ENCODE measurements at places on chromosomes 7 and 10. TPM values are rescaled to one million over a fixed set of nuclear protein-coding genes. Genes with fewer than 3 reads are reported as not detected.
A peak's percentile ranks its signal among the peaks of the same experiment; 100 is the strongest.

DNA sequence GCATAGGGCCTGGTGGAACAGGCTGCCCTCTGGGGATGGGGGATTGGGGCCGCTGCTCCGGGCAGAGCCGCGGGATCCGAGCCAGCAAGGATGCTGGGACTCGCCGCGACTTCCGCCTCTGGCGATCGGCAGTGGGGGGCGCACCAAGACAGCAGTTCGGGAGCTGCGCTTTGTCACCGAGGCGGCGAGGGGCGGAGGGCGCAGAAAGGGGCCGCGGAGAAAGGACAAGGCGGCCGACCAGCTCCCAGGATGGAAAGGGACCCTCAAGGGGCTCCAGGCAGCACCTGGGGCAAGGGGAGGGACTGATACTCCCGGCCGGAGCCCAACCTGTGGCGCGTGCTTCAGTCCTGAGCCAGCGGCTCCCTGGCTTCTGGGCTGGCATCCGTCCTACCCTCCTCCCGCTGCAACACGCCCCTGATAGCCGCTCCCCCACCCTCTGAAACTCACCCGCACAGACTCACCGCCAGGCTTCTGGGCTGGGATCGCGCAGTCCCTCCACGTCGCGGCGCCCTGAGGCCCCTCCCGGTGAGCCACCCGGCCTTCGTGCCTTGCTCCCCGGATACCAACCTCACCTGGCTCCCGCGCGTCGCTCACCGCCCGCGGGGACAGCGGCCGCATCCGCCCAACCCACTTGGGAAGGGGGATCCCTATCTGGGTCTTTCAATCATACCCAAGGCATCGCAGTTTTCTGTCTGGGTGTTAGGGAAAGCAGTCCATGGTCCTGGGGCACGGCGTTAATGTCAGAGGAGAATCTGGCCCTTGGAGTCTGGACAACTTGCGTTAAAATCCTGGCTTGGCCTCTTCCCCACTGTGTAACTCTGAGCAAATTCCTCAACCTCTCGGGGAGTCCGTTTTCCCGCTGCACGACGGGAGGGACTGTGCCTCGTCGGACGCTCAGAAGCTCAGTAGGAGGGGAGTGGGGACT lies 7.0 kb upstream of the EVX1 start:
- H3K4me1 ChIP-seq, result peaks cover 13% of the 10 kb centered on the region
- no peak for DNase-seq
- no peak overlapping the region for H3K27ac ChIP-seq
- peaks cover 69% of the 10 kb centered on the region for H3K27me3 ChIP-seq

GRCh38 chr7:88322151-88322550 lies 15.5 kb upstream of the STEAP4 start:
- peaks cover 8% of the 10 kb centered on the region for H3K27me3 ChIP-seq
- no peaks in the 10 kb centered on the region for H3K36me3 ChIP-seq
- no peak for DNase-seq
- no peaks in the 10 kb centered on the region for H3K4me1 ChIP-seq
- H3K27ac ChIP-seq, result no peak overlapping the region

DNA sequence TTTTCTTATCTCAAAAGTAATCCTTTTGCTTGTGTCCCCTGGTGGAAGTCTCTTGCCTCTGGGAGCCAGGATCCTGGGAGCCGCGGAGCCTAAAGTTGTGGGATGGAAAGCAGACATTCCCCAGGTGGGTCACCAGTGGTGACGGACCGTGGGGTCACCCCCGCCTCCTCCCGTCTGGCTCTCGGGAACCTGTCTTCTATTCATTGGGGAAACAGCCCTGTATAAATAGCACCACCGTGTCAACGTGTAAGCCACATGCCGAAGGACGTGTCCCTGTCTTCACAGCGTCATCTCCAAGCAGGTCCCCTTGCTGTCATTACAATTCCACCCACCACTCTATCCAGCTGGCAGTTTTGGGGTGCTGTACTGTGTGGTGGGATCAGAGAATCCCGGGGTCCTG lies 87.5 kb downstream of the ELFN1 start:
- H3K4me3 ChIP-seq, result no peak overlapping the region
- DNase-seq, result peak; percentile 81
- H3K36me3 ChIP-seq, result no peaks in the 10 kb centered on the region
- H3K4me1 ChIP-seq, result no peaks in the 10 kb centered on the region
- no peak overlapping the region for H3K27ac ChIP-seq

GRCh38 chr7:50119815-50120637 lies 27.0 kb upstream of the ZPBP start:
- no peaks in the 10 kb centered on the region for H3K36me3 ChIP-seq
- H3K4me3 ChIP-seq, result no peak overlapping the region
- H3K27me3 ChIP-seq, result peaks cover 5% of the 10 kb centered on the region
- DNase-seq, result no peak

- H3K4me1 ChIP-seq, result peaks cover 38% of the 10 kb centered on the region
- DNase-seq, result peak; percentile 85
- H3K27me3 ChIP-seq, result peaks cover 55% of the 10 kb centered on the region
- no peak overlapping the region for H3K4me3 ChIP-seq
- no peak overlapping the region for H3K27ac ChIP-seq
Observed at GRCh38 chr7:155809947-155810769, 2.1 kb downstream of the SHH start.

GRCh38 chr10:52004342-52004949 lies 305.1 kb upstream of the CSTF2T start:
- H3K4me3 ChIP-seq, result no peak overlapping the region
- no peaks in the 10 kb centered on the region for H3K27me3 ChIP-seq
- H3K4me1 ChIP-seq, result peaks cover 10% of the 10 kb centered on the region
- no peak overlapping the region for H3K27ac ChIP-seq
- H3K36me3 ChIP-seq, result peaks cover 8% of the 10 kb centered on the region

- H3K27ac ChIP-seq, result no peak overlapping the region
- no peak overlapping the region for H3K4me3 ChIP-seq
- no peaks in the 10 kb centered on the region for H3K27me3 ChIP-seq
- DNase-seq, result peak; percentile 88
- peaks cover 4% of the 10 kb centered on the region for H3K4me1 ChIP-seq
Observed at GRCh38 chr7:4816419-4817080, 41.1 kb downstream of the AP5Z1 start.

GRCh38 chr7:29953726-29954347 lies 35.8 kb downstream of the SCRN1 start:
- no peak overlapping the region for H3K4me3 ChIP-seq
- H3K27ac ChIP-seq, result peak overlapping the region; percentile 79
- H3K36me3 ChIP-seq, result peaks cover 27% of the 10 kb centered on the region
- peaks cover 9% of the 10 kb centered on the region for H3K4me1 ChIP-seq

GRCh38 chr10:10346390-10347150 lies 671.1 kb upstream of the CELF2 start:
- DNase-seq, result no peak
- no peak overlapping the region for H3K4me3 ChIP-seq
- H3K27me3 ChIP-seq, result no peaks in the 10 kb centered on the region
- H3K4me1 ChIP-seq, result peaks cover 5% of the 10 kb centered on the region
- H3K36me3 ChIP-seq, result no peaks in the 10 kb centered on the region

GRCh38 chr7:141866974-141867373 lies 25.7 kb upstream of the PRSS37 start:
- no peak overlapping the region for H3K4me3 ChIP-seq
- no peak for DNase-seq
- H3K36me3 ChIP-seq, result no peaks in the 10 kb centered on the region
- H3K27ac ChIP-seq, result no peak overlapping the region
- H3K4me1 ChIP-seq, result no peaks in the 10 kb centered on the region

DNA sequence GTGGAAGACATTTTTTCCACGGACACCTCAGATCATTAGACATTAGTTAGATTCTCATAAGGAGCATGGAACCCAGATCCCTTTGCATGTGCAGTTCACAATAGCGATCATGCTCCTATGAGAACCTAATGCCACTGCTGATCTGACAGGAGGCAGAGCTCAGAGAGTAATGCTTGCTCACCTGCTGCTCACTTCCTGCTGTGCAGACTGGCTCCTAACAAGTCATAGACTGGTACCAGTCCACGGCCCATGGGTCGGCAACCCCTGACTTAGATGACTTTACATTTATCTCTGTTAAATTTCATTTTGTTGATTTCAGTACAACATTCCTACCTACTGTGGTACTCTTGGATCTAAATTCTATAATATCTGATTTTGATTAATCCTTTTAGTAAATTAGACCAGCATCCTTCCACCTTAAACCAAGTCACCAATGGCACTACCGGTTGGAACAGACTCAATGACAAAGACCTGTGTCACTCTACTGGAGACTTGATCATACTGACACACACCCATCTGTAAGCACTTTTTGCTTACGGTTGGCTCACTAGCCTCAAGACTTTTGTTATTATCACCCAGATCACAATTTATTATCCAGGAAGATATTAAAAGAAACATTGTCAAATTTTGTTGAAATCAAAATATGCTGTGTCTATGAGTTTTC lies 8.0 kb upstream of the CCDC71L start:
- H3K4me1 ChIP-seq, result no peaks in the 10 kb centered on the region
- no peak overlapping the region for H3K27ac ChIP-seq
- no peak overlapping the region for H3K4me3 ChIP-seq
- no peaks in the 10 kb centered on the region for H3K27me3 ChIP-seq

GRCh38 chr10:112917681-112918080 lies 32.4 kb upstream of the TCF7L2 start:
- peaks cover under 1% of the 10 kb centered on the region for H3K36me3 ChIP-seq
- H3K27ac ChIP-seq, result no peak overlapping the region
- H3K4me1 ChIP-seq, result peaks cover 24% of the 10 kb centered on the region
- H3K27me3 ChIP-seq, result no peaks in the 10 kb centered on the region
- DNase-seq, result no peak

GRCh38 chr10:33041783-33042437 lies 83.9 kb upstream of the ITGB1 start:
- no peak overlapping the region for H3K27ac ChIP-seq
- H3K4me3 ChIP-seq, result no peak overlapping the region
- no peaks in the 10 kb centered on the region for H3K4me1 ChIP-seq
- no peak for DNase-seq
- no peaks in the 10 kb centered on the region for H3K36me3 ChIP-seq

GRCh38 chr10:110223298-110223925 lies 16.0 kb downstream of the MXI1 start:
- no peaks in the 10 kb centered on the region for H3K27me3 ChIP-seq
- H3K27ac ChIP-seq, result no peak overlapping the region
- peaks cover under 1% of the 10 kb centered on the region for H3K36me3 ChIP-seq
- peaks cover 33% of the 10 kb centered on the region for H3K4me1 ChIP-seq
- DNase-seq, result no peak
- H3K4me3 ChIP-seq, result no peak overlapping the region

DNA sequence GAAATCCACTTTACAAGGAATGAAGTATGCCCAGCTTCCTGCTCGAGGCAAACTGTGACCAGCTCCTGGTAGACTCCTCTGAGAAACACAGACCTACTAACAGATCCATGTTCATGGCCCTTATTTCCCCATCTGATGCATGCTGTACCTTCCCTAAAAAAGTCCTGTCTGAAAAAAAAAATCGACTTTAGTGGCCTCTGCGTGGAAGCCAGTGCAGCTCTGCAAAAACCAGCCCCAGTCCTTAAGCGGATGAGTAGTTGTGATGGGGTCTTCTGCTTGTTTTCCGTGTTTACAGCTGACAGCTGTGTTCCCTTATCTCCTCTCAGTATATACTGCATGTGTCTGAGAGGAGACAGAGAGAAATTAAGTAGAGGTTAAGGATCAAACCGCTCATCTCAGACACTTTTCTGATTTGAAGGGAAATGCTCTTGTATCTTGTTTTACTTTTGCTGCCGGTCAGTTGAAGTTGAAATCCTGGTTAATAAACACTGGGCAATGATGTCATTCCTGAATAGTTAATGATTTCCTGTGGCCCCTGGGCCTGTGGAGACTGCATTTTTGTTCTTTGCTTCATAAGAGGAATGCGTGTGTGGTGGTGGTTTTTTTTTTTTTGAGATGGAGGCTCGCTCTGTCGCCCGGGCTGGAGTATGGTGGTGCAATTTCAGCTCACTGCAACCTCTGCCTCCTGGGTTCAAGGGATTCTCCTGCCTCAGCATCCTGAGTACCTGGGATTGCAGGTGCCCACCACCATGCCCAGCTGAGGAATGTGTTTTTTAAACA lies 67.6 kb downstream of the DOCK1 start:
- H3K27me3 ChIP-seq, result no peaks in the 10 kb centered on the region
- peak overlapping the region; percentile 51 for H3K4me3 ChIP-seq
- peak overlapping the region; percentile 87 for H3K27ac ChIP-seq
- peaks cover 24% of the 10 kb centered on the region for H3K4me1 ChIP-seq

DNA sequence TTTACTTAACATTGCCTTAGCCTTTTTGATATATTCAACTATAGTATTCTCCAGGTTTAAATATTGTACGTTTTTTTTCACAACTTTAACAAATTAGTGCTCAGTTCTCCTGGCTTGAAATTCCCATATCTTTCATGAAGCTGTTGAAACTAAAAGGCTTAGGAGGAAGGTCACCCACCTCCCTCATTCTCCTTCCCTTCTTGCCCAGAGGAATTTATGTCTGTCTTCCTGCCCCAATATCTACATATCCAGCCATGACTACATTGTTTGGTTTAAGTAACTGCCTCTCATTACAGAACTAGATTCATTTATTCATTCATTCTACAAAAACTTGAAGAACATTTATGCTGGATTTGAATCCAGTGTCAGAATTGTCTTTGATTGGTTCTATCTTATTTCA lies 254.8 kb upstream of the C7orf33 start:
- H3K4me1 ChIP-seq, result peaks cover 53% of the 10 kb centered on the region
- peak overlapping the region; percentile 64 for H3K27ac ChIP-seq
- no peaks in the 10 kb centered on the region for H3K36me3 ChIP-seq

GRCh38 chr7:28536259-28536658 lies 123.9 kb downstream of the CREB5 start:
- no peak overlapping the region for H3K27ac ChIP-seq
- peaks cover 17% of the 10 kb centered on the region for H3K4me1 ChIP-seq
- no peak overlapping the region for H3K4me3 ChIP-seq

GRCh38 chr7:140646931-140647647 lies 6.5 kb upstream of the DENND2A start:
- H3K4me1 ChIP-seq, result peaks cover 32% of the 10 kb centered on the region
- DNase-seq, result peak; percentile 30
- H3K27ac ChIP-seq, result no peak overlapping the region
- H3K4me3 ChIP-seq, result no peak overlapping the region
- H3K27me3 ChIP-seq, result no peaks in the 10 kb centered on the region
- H3K36me3 ChIP-seq, result no peaks in the 10 kb centered on the region

Gene SUPV3L1
- 28.6 TPM for total RNA-seq

Gene CLRN3
- total RNA-seq, result not detected

Gene SFTPA1
- not detected for total RNA-seq

Gene LZTS2
- 80.7 TPM for total RNA-seq

Gene ACHE
- total RNA-seq, result 1.4 TPM

Gene RARRES2
- 1.4 TPM for total RNA-seq

Gene EXOC6
- total RNA-seq, result 7.0 TPM

Gene PLCE1
- total RNA-seq, result 10.6 TPM

Gene EBLN1
- total RNA-seq, result not detected

Gene MUC12
- not detected for total RNA-seq

Gene PLEKHS1
- total RNA-seq, result not detected

Gene PTER
- total RNA-seq, result 11.7 TPM

Gene SLC39A12
- not detected for total RNA-seq

Data from chondrocyte (in vitro differentiated cells).